Activated naive CD8-positive, alpha-beta T cell treated with anti-CD3 and anti-CD28 coated beads, Interleukin-2, amount 50 U/mL, for 16 hours (primary cell): ENCODE measurements at places on chromosomes 2 and 18.

DNA sequence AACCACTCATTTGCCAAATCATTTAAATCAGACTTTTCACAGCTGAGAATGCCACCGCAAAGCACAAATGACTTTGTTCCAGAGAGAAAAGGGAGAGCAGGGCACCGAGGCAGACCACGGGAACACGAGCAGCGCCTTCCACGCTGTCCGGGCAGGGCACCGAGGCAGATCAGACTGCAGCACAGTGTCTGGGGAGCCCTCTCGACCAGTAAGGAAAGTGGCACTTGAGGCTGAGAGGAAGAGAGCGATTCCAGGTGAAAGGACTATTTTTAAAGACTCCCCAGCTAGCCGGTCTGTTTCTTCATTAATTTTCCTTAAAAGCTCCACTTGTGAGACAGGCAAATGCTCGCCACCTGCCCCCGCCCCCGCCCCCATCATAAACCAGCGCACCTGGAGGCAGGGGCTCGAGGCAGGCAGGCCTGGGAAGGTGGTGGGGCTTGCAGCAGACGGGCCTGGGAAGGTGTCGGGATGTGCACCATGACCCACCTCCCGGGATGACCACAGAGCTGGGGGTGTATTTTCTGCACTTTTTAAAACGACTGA is 80.9 kb upstream of the CTDP1 start:
- DNase-seq: no peak

DNA sequence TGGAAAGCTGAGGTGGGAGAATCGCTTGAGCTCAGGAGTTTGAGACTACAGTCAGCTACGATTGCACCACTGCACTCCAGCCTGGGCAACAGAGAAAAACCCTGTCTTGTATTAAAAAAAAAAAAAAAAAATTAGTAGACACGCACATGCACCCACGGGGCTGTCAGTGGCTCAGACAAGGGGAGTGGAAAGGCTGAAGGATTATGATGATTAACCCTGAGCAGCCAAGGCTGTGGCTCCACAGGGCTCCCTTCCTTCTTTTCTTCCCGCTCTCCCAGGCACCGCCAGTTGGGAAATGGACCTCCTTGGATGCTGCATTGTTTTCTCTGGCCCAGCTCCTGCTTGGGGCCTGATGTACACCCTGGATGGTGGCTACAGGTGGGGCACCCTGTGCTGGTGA is 49.0 kb upstream of the RAB6C start:
- no peak for DNase-seq

DNA sequence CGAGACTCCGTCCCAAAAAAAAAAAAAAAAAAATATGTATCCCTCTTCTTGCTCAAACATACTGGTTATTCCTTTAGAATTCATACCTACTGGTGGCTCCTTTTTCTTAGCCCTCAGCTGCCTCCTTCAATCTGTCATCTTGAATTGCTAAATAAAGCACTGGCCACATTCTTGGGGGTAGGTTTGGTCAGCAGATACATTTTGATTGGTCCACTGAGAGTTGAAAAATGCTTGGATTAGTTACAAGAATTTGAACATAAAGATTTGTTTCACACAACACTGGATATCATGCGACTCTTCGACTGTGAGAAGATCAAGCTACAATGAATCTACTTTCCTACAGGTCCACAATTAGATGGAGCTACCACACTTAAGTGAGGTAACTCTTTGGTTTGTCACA is 906.1 kb upstream of the SLC39A10 start:
- no peak for DNase-seq

DNA sequence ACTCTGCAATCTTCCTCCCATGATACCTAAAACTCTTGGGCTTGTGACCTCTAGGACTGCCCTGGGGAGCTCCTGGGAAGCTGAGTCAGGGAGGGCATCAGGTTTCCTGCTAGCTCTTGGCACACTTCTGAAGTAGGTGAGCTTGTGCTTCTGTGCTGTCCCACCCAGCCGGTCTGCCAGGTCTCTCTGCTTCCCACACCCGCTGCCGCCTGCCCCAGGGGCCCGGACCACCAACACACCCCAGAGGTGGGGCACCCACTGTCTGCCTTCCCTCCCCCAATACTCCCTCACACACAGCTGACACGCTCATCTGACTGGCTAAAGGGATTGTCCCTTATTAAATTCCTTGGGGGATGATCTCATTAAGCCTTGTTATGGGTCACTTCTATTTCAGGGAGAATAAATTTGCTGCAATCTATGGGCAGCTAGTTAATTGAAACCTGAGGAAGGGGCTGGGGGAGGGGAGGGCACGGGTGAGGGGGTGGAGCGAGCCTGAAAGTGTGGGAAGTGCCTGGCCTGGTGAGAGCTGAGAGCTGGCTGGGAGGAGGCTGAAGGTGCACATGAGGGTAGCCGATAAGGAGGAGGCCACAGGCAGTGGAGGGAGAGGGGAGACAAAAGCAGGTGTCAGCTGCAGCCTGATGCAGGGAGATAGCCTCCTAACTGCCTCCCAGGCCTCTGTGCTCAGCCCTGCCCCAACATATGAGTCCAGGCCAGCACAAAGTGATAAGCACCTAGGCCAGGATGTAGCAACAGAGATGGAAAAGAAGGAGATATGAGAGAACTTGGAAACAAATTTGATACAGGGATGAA is 48.8 kb downstream of the HAUS1 start:
- no peak for DNase-seq

DNA sequence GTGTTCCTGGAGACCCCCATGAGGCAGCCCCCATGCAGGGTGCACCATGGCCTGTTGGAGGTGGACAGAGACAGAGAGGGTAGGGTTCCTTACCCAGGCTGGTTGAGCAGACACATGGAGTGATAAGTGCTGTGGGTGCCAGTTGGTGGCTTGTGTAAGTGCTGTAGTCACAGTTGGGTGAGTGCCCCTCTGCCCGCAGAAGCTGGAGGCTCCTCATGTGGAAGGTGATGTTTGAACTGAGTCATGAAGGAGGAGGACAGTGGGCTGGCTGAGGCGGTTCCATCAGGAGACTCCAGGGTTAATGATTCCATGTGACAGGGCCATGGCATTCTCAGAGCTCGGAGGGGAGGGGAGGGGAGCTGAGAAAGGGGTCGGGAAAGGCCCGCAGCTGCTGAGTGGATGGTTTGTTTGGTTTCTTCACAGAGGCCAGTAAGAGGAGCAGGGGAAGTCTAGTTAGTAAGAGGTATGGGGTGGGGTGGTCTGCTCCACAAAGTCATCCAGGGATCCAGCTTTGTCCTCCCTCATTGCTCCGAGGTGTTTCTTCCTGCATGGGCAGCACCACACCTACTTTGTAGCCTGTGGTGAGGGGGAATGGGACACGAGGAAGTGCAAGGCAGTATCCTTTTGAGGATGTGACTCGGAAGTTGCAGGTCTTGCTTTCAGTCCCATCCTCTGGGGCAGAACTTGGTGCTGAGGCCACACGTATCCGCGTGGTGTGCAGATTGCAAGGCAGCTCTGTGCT is 13.6 kb downstream of the IMPA2 start:
- DNase-seq: no peak

DNA sequence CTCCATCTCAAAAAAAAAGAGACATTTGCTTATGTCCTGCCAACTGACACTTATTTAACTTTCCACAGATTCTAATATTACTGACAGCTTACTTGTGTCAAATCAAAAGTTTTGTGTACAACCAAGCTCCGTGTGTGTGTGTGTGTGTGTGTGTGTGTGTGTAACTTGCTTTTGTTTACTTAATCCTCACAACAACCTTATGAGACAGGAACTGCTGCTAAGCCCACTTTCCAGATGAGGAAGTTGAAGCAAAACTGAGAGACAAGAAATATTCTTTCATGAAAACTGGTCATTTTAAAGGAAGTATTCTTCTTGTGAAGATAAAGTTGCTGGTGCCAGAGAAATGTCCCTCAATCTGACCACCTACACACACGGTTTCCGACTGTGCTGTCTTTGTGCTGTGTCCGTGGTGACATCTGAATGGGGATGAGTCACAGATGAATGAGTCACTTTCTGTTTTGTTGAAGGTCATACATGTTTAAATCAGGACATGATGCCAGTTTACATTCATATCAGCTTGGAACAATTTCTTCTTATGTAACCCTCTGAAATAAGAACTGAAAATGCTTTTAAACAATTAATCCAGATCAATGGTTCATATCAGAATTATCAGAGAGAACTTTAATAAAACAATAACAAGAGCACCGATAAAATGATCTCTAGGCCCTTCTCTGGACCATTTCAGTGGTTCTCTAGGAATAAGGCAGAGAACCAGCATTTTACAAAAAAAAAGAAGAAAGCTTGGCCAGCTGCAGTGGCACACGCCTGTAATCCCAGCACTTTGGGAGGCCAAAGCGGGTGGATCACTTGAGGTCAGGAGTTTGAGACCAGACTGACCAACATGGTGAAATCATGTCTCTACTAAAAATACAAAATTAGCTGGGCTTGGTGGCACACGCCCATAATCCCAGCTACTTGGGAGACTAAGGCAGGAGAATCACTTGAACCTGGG is 95.5 kb downstream of the THNSL2 start:
- DNase-seq: no peak

GRCh38 chr2:10101491-10101890 is 21.0 kb upstream of the RRM2 start:
- DNase-seq: no peak

- DNase-seq: no peak
Measured at GRCh38 chr2:217934321-217935131, 68.3 kb downstream of the TNS1 start.

- no peak for DNase-seq
Measured at GRCh38 chr2:162199913-162200312, 43.3 kb downstream of the FAP start.

- DNase-seq: no peak
Measured at GRCh38 chr18:31230495-31230894, 67.8 kb upstream of the DSC1 start.
